ENCODE measurements at places on chromosomes 13 and 19. TPM values are rescaled to one million over a fixed set of nuclear protein-coding genes. Genes with fewer than 3 reads are reported as not detected.

Gene CRTC1
- 4.5 TPM for total RNA-seq

Gene CEACAM3
- not detected for total RNA-seq

Gene CLN5
- under 0.01 TPM for total RNA-seq

Gene SERP2
- total RNA-seq, result 3.1 TPM

Gene RUBCNL
- 7.7 TPM for total RNA-seq

Gene WTIP
- total RNA-seq, result 5.3 TPM

Gene CD37
- total RNA-seq, result 2.2 TPM

Gene ZNF575
- total RNA-seq, result not detected

Gene BCAM
- 31.9 TPM for total RNA-seq

Gene MAP3K10
- total RNA-seq, result 15.2 TPM

Gene PDE4C
- total RNA-seq, result 21.0 TPM

Gene ATP8B3
- total RNA-seq, result not detected

Gene CYP4F11
- 15.6 TPM for total RNA-seq

Gene ODAD3
- total RNA-seq, result not detected

Gene LINGO3
- total RNA-seq, result not detected

Gene SIGLEC8
- not detected for total RNA-seq

Gene MRPL54
- total RNA-seq, result 49.4 TPM

Gene MYBPC2
- total RNA-seq, result not detected

Gene HSPB6
- 77.1 TPM for total RNA-seq

Gene CASP14
- not detected for total RNA-seq

Gene ZNF667
- 5.4 TPM for total RNA-seq

Gene TEX26
- not detected for total RNA-seq

Gene GEMIN7
- total RNA-seq, result 9.2 TPM

Gene LYPD5
- 0.43 TPM for total RNA-seq

Gene KIR2DL1
- total RNA-seq, result not detected

Gene ZNF846
- total RNA-seq, result 3.5 TPM

Gene FCAR
- total RNA-seq, result 1.3 TPM

Gene CARM1
- 19.8 TPM for total RNA-seq

Gene HSPH1
- total RNA-seq, result 49.4 TPM

Gene BEST2
- total RNA-seq, result not detected

Gene FIZ1
- 16.8 TPM for total RNA-seq

Gene SYCN
- total RNA-seq, result not detected

Gene DAZAP1
- 22.8 TPM for total RNA-seq

Gene PRR19
- total RNA-seq, result not detected

Gene ZNF556
- total RNA-seq, result not detected

Gene ASF1B
- 4.1 TPM for total RNA-seq

Gene UPF1
- 111 TPM for total RNA-seq

Gene AKAP8
- 24.4 TPM for total RNA-seq

Gene ACER1
- 3.5 TPM for total RNA-seq

Gene KCNC3
- total RNA-seq, result not detected

Gene FBXO27
- total RNA-seq, result not detected

Gene HNRNPM
- total RNA-seq, result 62.0 TPM

Gene CGB1
- total RNA-seq, result not detected

Gene TBXA2R
- total RNA-seq, result not detected

Gene LGALS14
- not detected for total RNA-seq

Gene RFPL4AL1
- not detected for total RNA-seq

Gene COMP
- not detected for total RNA-seq

Gene CD209
- total RNA-seq, result 7.1 TPM

Gene SACS
- total RNA-seq, result 13.3 TPM

Gene CEACAM7
- not detected for total RNA-seq

Gene GRIK5
- 5.4 TPM for total RNA-seq

Gene FXYD1
- 13.4 TPM for total RNA-seq

Gene SRRM5
- total RNA-seq, result not detected

Gene TMIGD2
- 1.1 TPM for total RNA-seq

Gene TTC9B
- total RNA-seq, result not detected

Measured in stomach (tissue), 19 donors.